Stimulated activated CD8-positive, alpha-beta memory T cell treated with anti-CD3 and anti-CD28 coated beads, Interleukin-15, amount 100 ng/mL, for 24 hours (primary cell): ENCODE measurements at places on chromosomes 6 and 20.

GRCh38 chr6:72651967-72652956 is 30.4 kb downstream of the KCNQ5 start:
- DNase-seq, result no peak

GRCh38 chr20:41248368-41249024 is 69.0 kb downstream of the ZHX3 start:
- DNase-seq, result no peak

DNA sequence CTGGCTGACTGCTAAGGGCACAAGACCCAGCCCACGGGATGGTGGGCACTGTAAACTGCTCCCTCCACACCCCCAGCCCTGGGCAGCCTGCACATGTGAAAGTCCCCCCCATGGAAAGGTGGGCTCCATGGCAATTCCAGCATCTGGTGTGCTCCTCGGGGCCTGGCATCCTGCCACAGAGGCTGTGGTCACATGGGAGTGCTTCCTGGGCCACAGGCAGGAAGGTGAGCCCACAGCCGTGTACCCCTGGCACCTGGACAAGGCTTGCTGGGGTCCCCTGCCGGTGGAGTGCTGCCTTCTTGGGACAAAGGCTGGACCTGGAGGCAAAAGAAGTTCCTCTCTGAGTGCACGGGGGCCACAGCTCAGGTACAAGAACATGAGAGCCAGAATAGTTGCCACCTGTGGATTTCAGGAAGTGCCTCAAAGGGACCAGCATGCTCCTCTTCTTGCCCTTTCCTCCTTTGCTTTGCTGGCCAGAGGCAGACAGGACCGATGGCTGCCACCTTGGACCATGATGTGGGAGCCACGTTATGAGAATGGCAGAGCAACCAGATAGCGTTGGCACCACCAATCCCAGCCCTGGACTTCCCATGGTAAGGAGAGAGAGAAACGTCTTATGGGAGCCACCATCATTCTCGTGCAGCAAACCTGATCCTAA is 120.2 kb upstream of the MLN start:
- DNase-seq, result no peak

- DNase-seq, result no peak
Measured at GRCh38 chr6:35312076-35312800, 14.6 kb downstream of the DEF6 start.

GRCh38 chr6:73722318-73723060 is 26.5 kb downstream of the CD109 start:
- no peak for DNase-seq

- DNase-seq, result peak; percentile 61
Measured at GRCh38 chr6:41027799-41028560, 11.0 kb downstream of the UNC5CL start.

DNA sequence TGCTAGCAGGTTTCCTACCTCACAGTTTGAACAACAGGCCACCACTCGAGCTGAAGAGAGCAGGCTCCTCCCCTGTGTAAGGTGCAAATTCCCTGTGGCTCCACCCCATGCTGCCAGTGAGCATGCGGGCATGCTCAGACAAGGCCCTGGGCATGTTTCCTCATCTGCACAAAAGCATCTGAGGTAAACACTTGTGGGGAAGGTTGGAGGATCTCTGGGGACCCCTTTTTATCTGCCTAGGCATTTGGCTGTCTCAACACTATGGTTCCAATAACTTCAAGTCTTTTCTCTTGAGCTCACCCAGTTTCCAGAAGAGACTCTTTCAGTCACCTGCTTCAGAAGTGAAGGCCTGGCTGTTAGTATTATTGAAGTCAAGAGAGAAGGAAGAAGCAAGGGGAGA is 9.4 kb downstream of the C6orf58 start:
- DNase-seq, result no peak

DNA sequence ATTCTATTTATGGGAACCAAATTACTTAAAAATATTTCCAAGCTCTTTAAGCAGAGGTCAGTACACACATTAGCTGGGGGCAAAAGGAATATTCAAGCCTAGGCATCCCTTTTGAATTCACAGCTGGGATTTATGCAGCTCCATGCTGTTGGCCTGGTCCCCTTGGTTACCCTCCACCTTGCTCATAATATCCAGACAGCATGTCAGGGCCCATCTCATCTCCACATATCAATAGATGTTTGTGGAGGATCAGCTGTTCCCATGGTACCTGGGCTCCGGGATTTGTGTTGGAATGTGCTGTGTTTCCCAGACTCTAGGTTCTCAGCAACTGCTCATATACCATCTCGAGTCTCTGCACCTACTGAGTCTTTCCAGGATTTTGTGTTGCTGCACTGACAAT is 534.8 kb downstream of the BMP2 start:
- no peak for DNase-seq

DNA sequence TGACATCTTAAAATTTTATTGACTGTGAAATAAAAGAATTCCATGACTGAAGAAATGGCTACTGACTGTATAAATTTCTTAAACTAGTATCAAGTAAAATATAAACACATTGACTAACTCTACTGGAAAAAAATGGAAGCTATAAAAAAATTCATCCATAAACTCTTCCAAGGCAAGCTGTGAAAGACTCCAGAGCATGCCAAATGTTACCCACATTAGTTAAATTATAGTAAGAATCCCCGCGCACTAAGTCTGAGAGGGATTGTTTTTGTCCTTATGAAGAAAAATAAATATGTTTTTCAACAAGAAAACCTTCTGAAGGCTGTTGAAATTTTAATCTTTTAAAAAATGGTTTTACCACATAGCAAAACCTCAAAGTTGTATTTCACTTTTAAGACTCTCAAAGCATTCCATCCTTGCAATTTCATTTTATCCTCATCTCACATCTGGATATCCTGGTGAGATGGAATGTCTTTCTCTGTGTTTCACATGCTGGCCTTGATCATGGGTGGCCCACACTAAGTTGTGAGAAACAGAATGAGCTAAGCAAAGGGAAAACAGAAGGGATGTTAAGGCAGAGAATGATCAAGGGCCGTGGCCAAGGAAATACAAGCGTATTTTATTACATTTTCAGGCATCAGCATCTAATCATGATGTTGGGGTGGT is 732.5 kb downstream of the KIF16B start:
- DNase-seq, result no peak

- no peak for DNase-seq
Measured at GRCh38 chr6:6591778-6592465, 3.4 kb downstream of the LY86 start.

- no peak for DNase-seq
Measured at GRCh38 chr6:157213426-157213825, 109.9 kb downstream of the TMEM242 start.

DNA sequence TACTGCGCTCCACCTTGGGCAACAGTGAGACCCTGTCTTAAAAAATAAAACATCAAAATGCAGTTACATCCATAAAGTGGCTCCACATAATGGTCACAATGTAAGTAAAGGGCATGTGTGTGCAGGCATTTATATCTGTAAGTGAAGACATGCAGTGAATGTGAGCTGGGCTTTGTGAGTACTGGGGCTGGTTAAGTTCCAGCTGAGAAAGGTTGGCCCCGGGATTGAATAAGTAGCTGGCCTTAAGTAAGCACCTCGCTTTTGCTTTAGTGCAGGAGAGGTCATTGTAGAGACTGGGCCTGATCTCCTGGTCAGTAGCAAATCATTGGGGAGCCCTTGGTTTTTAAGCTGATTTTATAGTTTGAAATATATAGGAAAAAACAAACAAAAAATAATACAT is 8.0 kb downstream of the QKI start:
- DNase-seq, result no peak

DNA sequence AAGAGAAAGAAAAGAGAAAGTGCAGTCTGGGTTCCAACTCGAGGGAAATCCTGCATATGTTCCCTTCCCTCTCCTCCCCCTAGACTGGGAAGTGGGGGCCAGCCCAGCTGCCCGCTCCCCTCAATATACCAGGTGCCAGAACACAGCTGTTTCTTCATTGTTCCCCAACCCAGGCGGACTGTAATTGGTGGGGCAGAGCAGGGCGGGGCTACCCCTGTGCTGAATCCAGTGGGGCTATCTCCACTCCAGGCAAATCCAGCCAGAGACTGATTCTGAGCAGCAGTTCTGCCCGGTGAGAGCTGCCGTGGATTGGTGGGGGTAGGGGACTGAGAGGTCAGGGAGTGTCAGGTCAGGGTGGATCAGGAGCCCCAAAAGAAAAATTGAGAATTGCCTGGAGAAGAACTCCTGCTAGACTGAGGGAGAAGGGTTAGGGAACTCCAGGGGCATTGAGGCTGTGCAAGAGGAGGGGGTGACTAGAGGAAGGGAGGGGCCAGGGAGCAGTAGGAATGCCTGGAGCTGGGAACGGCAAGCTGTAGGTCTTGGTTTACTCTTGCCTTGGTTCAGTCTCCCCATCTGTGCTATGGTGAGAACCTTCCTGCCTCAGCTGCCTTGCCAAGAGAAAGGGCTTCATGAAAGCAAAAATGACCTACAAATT is at the start of gene MYMX:
MYMX (plus strand) TSS at position 250 of the 655 bp plus-strand sequence. CDS start 546 bp downstream, outside the sequence.
- no peak for DNase-seq

DNA sequence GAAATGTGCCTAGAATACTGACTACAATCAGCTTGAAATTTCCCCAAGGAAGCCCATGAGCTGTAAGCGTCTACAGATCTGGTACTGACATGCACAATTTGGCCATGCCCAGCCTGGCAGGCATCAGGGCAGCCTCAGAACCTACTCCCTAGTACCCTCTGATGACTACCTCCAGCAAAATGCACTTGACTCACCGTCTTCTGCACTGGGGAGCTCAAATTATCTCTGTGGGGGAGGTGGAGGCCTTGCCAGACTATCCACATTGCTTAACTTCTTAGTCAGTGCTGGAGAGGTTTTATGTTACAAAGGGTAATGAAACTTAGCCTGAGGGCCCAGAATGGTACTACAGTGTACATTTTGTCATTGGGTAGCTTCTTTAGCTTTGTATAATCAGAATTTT is 126.0 kb upstream of the ADGRF1 start:
- no peak for DNase-seq

DNA sequence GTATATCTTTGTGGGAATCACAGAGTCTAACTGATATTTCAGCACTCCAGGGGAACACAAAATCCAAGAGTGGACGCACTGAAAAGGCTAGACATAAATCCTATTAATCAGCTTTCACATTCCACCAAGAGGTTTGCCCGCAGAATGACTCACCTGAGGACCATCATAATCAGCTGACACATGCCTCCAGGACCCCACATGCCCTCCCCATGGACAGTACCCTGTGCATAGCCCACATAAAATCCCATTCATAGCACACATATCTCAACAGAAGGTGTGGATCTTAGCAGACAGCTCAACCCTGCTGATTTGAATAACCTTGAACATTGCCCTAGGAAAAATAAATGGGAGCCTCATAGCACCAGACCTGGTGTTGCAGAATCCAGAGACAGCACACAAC is 246.8 kb upstream of the TENT5A start:
- DNase-seq, result no peak

DNA sequence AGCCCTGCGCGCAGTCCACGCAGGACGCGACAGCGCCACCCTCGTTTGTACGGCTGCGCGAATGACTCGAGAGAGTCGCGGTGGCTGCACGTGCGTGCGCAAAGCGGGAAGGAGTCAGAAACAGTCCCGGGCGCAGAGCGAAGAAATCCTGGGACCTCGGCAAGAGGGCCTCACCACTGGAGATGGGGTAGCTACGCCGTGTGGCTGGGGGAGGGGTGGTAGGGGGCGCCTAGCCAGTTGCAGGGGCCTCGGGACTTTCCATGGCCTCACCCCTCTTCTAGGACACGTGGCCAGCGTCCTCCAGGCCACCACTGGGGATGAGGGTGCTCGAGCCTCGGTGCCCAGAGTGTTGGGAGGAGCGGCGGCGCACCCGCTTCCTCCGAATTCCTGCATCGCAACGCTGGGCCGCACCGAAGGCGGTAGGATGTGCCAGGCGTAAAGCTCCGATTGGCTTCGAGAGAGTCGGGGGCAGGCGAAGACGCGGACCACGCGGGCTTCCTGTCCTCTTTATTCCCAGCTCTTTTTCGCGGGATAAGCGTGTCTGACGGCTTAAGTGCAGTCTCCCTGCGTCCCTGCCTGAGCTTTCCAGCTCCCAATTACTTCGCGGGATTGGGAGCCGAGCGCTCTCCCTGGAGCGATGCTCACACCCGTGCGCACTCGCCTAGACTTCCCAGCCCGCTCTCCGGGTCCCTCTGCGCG is 38.7 kb downstream of the NCR2 start:
- no peak for DNase-seq

DNA sequence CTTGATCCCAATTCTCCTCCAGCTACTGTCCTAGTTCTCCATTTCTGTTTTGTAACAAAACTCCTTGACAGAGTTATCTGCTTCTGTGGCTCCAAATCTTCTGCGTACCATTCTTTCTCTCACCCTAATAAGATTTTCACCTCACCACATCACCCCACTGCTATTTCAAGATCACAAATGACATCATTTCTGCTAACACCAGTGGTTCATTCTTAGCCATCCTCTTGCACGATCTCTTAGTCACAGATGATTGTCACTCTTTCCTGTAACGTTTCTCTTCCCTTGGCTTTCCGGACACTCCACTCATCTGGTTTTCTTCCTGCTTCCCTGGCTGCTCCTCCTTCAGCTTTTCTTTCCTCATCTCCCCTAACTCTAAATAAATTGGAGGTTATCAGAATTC is 56.8 kb upstream of the FABP7 start:
- no peak for DNase-seq

DNA sequence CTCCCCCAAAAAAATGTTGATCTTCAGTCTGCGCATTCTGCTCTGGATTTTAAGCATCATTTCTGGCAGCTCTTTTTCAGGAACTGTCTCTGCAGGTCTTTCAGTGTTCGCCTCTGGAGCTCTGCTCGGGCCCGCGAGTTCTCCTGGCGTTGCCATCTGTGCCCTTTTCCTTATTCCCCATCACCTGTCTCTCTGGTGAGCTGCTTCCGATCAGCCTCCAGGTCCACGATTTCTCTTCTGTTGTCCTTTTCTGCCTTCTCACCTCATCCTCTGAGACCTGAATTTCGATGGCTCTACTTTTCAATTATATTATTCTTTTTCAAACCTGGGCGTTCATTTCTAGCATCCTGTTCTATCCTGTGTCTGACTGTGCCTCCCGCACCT is 590 bp upstream of the MAP1LC3A start:
- DNase-seq, result no peak

DNA sequence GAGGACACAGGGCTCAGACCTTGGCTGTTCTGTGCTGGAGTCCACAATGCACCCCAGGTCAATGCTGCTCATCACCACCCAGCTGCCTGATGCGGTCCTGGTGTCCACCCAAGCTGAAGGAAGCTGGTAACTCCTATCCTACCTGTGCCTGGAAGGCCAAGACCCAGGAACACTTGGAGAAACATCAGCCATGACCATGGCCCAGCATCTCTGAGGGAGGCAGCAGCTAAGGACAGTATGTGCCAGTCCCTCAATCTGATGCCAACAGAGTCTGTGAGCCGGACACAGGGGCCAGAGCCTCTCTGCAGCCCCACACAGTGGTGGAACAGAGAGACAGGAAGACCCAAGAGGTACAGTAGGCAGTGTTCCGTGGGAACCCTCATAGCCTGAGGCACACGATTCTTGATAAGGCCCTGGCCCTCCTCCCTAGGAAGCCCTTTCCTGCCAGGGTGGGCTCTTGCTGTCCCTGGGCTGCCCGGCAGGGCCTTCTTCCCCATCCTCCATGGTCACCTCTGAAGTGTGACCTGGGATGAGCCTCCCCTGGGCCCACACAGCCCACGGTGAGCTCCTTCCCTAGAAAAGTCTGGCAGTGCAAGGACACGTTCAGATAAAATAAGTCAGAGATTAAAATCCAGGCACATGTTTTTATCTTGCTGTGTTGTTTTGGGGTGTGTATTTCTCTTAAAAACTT is 170.7 kb downstream of the THBS2 start:
- DNase-seq, result no peak

GRCh38 chr6:83114164-83114563 is 46.7 kb downstream of the DOP1A start:
- DNase-seq, result no peak
